Hypothalamus (tissue), 51 donors: ENCODE measurements at places on chromosomes 7 and 10.

DNA sequence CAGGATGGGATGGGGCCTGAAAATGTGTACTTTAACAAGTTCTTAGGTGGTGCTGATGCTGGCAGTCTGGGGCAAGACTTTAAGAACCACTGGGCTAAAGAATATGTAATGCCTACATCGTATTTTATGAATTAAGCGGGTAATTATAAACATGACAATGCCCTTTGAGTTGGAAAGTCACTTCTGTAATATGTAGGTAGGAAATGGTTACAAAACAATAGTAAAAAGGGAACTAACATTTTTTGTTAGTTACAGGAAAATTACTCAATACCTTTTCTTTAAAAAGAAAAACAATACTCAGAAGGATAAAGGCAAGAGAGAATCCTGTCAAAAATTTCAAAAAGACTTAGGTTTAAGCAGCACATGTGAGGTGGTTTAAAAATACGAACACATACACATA, 48.3 kb upstream of the STEAP4 start:
- DNase-seq: no peak

DNA sequence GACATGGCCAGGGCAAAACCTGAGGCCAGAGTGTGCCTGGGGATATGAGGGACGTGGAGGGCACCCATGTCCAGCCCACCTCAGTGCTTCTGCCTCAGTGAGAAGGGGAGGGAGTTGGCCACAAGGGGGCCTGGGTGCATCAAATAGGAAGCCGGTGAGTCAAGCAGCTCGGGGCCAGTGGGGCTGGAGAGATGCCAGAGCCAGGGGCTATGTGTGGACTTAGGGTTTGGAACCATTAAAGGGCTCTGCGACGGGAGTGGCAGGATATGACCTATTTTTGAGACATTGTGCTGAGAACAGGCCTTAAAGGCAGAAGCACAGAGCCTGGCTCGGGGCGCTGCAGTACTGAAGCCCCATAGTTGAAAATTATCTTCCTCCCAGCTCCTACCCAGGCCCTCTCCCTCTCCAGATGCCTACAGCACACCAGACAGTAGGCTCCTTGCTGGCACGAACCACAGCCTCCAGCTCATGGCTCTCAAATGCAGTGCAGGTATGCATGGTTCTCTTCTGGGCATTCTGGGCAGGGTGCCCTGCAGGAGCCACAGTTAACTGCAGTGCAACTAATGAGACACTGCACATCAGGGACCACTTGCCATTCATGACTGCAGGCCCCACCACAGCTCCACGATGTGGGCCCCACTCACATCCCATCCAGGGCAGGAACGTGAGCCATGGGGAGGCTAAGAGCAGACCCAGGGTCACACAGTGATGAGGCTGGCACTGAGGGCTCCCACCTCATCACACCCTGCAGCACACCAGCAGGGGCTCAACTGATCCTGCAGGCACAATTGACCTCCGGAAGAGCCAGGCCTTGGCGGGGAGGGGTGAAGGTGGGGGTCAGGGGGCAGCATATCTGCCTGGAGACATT, 7.2 kb upstream of the PGAM2 start:
- no peak for DNase-seq

DNA sequence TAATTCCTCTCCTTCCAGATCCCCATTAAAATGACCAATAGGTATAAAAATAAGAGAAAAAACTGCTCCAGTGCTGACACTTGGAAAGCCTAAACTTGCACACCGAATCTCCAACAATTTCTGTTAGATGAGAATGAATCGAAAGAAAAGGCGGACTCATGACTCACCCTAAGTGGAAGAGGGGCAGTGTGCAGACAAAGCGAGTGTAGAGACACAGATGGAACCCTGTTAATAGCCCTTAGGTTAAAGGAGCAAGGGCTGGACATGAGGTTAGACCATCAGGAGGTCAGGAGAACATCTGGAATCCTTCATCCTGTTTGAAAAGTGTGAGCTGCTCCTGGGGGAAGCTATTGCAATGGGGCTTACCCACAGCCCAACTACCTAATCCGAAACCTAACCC, 103.4 kb upstream of the GLI3 start:
- no peak for DNase-seq

- DNase-seq: no peak
Observed at GRCh38 chr7:119703895-119704294, 569.1 kb upstream of the KCND2 start.
